Stimulated activated CD8-positive, alpha-beta memory T cell treated with anti-CD3 and anti-CD28 coated beads, Interleukin-4, amount 100 ng/mL, for 4 hours (primary cell): ENCODE measurements at places on chromosomes 1 and 21.

DNA sequence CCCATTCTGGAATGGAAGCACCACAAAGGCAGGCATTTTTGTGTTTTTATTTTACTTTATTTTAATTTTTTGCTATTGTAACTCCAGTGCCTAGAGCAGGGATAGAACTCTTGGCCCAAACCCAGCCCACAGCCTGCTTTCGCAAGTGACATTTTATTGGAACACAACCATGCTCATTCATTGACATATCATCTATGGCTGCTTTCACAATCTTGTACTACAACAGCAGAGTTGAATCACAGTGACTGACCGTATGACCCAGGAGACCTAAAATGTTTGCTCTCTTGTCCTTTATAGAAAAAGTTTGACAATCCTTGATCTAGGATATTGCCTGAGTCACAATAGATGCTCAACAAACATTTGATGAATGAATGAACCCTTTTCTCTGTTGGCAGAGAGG, 83.9 kb upstream of the ATP1A1 start:
- DNase-seq: no peak

DNA sequence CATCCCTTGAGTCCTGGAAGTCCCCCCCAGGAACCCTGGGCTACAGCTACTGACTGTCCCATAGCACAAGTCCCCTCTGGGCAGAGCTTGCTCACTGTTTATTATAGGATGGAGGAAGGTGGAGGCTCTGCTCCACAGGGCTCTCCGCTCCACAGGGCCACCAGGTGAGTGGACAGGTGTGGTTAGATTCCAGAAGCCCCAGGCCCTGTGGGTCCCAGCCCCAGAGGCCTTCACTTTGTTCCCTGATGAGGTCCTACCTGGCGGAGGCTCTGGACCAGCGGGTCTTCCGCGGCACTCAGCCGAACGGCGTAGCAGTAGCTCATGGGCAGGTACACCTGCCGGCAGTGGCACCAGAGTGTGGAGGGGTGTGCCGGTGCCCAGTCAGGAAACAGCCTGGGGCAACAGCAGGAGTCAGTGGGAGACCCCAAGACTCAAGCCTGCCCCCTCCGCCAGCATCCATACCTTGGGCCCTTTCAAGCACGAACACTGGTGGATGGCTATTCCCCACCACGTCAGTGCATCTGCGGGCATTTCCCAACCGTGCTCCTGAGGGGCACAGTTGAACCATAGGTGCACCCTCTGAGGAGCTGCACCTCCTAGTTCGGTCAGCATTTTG, 12.3 kb downstream of the LSS start:
- DNase-seq: no peak

GRCh38 chr1:229844675-229845074, 218.6 kb downstream of the URB2 start:
- DNase-seq: no peak

DNA sequence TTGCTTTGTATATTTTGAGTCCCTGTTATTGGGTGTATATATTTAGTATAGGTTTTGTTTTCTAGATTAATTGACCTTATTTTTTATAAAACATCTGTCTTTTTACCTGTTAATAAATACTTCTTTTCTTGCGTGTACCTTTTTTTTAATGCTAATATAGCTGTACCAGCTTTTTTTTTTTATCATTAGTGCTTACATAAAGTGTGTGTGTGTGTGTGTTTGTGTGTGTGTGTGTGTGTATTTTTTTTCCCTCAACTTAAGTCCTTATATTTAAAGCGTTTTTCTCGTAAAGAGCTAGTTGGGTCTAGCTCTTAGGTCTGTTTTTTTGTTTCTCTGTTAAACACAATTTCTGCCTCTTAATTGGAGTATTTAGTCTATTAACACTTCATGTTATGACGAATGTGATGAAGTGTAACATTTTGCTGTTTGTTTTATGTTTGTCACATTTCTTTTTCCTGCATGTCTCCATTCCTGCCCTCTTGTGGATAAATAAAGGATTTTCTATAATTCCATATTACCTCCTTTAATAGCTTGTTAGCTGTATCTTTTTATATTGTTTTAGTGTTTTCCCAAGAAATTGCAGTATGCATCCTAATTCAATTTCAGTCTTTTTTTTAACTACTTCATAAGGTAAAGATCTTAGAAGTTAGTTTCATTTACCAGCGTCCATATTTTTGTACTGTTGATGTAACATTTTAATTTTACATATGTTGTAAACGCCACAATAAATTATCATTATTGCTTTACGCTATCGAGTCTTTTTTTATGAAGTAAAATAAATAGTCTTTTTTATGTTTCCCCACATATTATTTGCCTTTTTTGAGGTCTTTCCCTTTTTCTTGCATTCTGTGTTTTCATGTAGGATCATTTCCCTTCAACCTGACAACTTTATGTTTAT, 4.3 kb downstream of the PRMT2 start:
- no peak for DNase-seq

- DNase-seq: no peak
Measured at GRCh38 chr1:162003830-162004215, 19.8 kb downstream of the OLFML2B start.

GRCh38 chr1:23118957-23119792, 49.5 kb downstream of the LUZP1 start:
- no peak for DNase-seq

DNA sequence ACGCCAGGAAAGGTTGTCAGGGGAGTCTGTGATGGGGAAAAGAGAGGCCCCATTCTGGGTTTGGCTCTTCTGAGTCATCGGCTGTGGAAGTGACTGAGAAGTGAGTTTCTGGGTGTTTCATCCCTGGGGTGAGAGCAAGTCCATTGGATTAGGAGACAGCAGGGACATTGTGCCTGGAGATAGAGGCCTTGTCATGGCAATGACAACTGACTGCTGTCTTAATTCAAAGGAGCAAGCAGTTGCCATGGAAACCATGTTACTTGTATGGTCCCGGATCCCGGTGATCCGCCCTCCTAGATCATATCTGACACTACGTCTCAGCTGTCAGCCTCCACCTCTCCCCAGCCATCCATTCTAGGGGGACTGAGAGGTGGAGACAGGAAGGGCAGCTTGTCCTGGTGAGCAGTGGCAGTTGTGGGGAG, 34.4 kb downstream of the KIAA0040 start:
- DNase-seq: no peak
